AG08395 (cell line): ENCODE measurements at places on chromosomes 6 and 20.
A peak's percentile ranks its signal among the peaks of the same experiment; 100 is the strongest.

GRCh38 chr6:128763599-128764300 lies 119.2 kb upstream of the LAMA2 start:
- no peak for DNase-seq

- DNase-seq: no peak
These were observed 56.5 kb upstream of the FUT9 start for GRCh38 chr6:95959261-95959660.

- peak; percentile 3 for DNase-seq
These were observed 544 bp upstream of the HLA-C start for GRCh38 chr6:31272436-31272835.

DNA sequence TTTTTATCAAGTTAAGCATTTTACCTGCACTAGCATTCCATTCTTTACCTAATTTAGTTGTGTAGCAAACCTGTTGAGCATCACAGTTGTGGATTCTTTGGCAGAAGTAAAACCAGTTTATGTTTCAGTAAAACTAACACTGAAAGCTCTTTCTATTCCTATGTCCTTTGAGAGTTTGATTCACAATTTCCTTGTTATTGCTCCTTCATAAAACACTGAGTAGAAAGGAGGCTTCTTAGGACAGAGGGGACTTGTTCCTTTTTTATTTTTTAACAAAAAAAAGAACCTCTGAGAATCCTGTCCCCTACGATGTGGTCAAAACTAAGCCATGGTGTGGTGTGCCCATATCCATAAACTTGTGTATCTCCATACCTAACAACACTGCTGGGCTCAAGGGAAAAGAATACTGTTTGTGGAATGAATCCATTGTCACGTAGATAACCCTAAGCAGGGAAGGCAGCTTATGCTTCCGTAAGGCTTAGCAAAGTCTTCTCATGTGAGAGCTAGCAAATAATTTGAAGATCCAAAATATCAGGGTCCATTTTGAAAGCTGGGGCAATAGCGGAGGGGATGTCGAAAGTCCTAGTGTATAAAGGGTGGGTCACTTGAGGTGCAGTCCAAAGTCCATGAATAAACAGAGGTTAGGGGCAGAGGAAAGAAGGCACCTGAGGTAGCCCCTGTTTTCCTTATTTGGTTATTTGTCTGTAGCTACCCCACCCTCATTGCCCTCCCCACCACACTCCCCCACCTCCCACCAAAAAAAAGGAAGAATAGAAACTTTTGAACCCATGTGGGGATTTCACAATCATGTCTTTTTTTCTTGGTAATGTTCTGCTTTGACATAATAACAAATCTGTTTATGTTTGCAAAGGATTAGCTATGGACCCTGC lies 71.0 kb downstream of the PLAGL1 start:
- DNase-seq: no peak

- DNase-seq: no peak
These were observed 128.5 kb downstream of the ALDH8A1 start for GRCh38 chr6:134821397-134821796.

DNA sequence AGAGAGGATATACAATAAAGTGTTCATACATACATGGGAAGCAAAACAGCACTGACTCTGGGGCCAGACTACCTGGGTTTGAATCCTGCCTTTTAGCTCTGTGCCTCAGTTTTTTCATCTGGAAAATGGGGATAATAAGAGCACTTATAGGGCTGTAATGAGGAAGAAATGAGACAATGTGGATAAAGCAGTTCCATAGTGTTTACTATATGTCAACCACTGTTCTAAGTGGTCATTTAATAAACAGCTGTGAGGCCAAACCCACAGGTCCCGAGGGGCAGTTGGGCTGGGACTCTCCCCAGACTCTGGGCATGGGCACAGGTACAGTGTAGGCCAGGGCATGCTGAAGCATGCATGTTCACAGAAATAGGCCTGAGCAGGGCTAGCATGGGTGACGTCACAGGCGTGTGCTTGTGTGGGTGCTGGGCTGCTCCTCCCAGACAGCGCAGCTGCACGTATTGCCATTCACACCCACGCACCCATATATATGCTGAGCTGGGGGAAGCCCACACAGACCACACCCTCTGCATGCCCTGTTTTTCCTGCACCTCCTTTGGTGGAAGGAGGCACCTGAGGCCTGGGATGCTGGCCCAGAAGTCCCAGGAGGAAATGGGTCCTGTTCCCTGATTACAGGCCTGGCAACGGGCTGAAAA lies 3.5 kb upstream of the PLCG1 start:
- DNase-seq: no peak

DNA sequence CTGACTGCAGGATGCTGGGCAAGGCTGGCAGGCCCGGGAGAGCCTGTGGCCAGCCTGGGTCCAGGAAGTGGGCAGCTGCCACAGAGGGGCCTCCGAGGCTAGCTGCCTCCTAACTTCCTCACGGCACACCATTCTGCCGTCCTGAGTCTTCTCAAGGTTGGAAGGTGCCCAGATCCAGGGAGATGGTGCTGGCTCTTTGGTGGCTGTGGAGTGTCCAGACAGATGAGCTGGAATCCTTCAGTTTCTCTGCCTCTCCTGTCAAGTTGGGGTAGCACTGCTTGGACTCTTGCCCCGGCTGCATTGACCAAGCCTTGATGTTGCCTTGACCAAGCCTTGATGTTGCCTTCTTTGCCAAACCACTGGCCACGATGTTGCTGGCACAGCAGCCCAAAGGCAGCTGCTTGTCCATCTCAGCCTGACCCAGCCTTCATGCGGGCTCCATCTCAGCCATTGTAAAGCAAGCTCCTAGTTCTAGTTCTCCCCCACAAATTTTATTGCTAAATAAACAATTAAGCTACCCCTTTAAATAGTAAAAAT lies 75.1 kb upstream of the AFDN start:
- DNase-seq: no peak

GRCh38 chr6:13446381-13446780 lies 41.0 kb downstream of the GFOD1 start:
- no peak for DNase-seq

DNA sequence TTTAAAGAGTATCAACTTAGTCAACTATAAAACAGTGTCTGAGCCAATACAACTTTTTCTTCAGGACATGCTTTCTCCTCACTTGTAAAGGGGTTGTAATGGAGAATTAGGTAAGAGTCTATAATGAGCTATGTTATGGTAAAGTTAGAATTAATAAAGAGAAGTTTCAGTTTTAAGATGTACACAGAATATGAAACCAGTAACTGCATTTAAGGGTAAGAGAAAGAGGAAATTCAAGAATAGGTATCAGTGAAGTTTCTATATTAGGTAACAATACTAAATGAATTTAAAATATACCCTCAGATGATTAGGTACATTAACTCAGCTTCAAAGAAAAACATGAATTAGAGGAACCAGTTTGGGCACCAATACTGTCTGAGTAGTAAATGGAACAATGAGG lies 1444.3 kb upstream of the ADGRB3 start:
- no peak for DNase-seq

- no peak for DNase-seq
These were observed 78.7 kb upstream of the LOC128125822 start for GRCh38 chr6:63493557-63493956.

- DNase-seq: peak; percentile 90
These were observed at the start of gene PLCB1 for GRCh38 chr20:8131598-8132483. Gene PLCB1 (plus strand): TSS chr20:8132266. CDS start chr20:8132652, 386 bp downstream.

DNA sequence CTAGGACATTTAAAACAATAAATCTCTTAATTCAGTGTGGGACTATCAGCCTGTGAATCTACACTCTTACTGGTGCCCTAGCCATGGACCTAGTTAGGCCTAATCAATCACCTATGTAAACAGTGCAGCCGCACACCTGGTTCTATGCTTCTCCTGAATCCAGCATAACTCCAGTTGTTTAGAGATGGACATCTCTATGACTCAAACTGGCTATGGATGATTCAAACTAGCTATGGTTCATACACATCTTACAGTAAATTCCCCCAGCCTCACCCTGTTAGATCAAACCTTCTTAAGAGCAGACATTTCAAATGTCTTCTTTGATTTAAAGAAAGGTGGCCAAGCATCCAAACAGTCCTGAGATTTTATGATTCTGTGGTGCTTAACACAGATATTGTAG lies 34.7 kb downstream of the SLC35B3 start:
- no peak for DNase-seq

DNA sequence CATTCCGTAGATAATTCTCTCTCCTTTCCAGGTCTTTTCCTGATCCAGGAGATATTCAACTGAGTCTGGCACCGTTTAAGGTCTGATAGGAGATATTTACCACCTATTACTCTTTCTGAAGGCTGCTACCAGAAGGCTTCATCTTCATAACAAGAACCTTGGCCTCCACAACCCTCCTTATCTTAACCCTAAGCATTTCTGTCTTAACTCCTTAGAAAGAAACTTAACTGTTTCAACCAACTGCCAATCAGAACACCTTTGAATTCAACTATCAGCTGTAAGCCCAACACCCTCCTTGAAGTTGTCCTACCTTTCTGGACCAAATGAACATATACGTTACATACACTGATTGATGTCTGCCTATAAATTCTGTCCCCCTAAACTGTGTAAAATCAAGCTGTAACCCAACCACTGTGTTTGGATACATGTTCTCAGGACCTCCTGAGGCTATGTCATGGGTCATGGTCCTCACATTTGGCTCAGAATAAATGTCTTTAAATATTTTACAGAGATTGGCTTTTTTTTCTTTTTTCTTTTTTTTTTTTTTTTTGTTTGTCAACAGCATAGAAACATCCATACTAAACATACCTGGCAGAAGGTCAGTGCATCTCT lies 6.6 kb upstream of the TNFAIP3 start:
- DNase-seq: no peak

- DNase-seq: no peak
These were observed 29.3 kb upstream of the RALY start for GRCh38 chr20:33964441-33964840.

GRCh38 chr20:10654250-10654610 lies 19.6 kb downstream of the JAG1 start:
- DNase-seq: no peak

DNA sequence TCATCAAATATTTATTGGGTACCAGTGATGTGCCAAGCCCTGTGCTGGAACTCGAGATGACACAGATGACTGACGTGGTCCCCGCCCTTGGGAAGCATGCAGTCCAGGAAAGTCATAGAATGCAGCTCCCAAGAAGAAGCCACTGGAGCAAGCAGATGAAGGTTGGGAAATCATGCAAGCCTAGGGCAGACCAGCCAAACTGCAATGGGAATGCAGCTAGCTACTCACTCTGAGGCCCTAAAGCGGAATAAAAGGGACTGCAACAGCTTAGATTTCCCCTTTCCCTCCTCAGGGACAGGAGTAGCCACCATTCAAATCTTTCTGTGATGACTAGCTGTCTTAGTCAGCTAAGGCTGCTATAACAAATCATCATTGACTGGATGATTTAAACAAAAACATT lies 152.2 kb downstream of the MAFB start:
- DNase-seq: peak; percentile 34

GRCh38 chr6:166174031-166174430 lies 6.4 kb upstream of the TBXT start:
- DNase-seq: no peak

- no peak for DNase-seq
These were observed 187.4 kb downstream of the KIF16B start for GRCh38 chr20:16385891-16386290.

DNA sequence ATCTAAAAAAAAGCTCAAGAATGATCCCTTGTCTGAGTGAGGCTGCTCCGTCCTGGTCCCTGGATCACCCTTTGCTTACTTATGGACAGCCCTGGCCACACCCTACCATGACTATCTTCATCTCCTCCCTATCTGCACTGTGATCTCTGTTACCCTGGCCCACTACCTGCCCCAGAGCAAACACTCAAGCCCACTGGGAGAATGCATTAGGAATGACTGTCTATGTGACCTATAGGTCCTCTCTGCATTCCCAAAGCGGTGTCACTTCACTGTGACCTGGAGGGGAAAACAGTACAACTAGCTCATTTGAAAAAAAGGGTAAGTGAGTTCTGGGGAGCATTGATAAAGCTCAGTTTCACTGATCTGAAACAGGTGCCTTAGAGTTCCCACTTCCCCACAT lies 86.4 kb upstream of the FOXP4 start:
- DNase-seq: no peak

GRCh38 chr6:52872031-52872430 lies 31.4 kb upstream of the GSTA5 start:
- DNase-seq: no peak

DNA sequence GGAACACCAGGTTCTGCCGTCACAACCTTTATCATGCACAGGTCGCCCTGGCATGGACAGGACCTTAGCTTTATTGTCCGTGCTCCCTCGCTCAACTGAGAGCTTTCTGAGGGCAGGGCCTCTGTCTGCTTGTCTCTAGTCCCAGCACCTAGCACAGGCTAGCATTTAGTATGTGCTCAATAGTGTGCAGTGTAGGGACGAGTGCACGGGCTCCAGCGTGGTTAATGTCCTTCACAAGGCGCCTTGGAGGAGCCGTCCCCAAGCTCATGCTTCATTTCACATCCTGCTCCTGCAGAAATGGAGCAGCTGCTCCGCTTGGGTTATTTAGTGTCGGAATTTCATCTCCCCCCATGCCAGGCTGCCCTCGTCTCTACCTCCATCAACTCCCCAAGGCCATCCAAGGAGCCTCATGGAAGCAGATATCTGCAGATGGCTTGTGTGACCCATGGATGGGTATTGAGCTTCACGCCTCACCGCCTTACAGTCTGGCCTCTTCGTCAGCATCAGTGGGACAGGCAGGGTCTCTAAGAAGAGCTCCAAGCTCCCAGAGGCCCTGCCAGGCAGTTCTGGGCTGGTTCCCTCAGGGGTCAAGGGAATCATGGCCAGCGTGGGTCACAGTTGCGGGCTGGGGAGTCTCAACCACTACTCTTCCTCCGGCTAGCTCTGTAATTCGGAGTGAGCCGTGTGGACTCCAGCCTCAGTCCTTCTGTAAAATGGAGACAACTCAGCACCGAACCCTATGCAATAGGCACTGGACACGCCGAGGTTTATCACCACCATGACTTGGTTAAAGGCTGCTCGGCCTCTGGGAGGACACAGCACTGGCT lies 60.8 kb upstream of the APCDD1L start:
- no peak for DNase-seq

DNA sequence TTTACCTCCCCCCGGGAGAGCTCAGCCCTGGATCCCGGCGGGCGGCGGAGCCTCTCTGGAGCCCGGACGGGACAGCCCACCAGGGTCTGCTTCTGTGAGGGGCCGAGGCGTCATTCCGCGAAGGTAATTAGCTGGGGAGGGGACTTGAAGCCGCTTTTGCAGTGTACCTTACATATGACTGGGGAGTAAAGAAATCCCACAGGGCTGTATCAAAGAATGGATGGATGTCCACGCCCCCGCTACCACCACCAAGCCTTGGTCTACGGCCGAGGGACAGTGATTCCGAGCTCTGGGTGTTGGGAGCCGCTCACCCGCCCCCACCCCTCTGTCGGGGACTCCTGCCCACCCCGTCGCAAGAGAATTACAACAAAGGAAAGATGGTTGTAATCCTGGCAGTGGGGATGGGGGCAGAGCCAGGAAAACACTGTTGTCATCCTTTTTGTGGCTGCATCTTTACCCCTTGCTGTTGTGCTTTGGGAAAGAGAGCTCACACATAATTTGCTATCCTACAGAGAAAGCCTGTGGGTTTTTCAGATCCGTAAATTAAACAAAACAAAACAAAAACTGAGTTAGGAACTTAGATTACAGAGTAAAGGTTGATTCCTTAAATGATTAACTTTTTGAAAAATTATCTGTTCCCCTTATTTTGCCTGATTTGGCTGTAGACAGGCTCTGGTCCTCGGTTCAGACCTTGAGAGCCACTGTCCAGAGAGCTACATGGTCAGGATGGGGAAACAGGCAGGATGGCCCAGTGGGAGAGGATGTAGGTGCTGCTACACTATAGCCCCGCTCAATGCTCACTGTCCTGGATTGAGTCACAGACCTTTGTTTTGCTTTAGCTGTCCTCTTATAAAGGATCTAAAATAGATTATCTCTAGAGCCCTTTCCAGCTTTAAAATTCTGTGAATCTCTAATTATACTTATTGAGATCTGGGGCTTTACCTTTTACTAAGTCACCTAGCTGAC lies 997 bp upstream of the FBXO30 start:
- peak; percentile 35 for DNase-seq
